CD4-positive, alpha-beta T cell treated with Interleukin-17A for 4 hours (primary cell): ENCODE measurements at places on chromosomes 13 and 19.

DNA sequence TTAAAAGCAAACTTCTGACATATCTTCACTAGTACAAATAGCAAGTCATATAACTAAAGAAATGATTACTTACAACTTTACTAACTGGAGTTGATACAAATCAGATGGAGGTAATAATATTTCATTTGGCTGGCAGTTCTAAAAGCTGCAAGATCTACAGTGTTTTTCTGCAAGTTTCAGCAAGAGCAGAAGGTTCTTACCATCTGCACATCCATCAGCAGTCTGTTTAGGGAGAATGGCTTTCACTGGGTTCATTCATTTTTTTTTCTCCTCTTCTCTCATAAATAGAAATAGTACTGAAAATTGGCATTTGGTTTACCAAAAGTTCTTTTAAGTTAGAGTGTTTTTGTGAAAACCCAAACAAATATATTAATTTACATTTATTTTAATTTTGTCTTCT, 3.1 kb upstream of the SHISA2 start:
- no peak for DNase-seq

GRCh38 chr13:82412749-82413148, 1469.5 kb downstream of the SLITRK1 start:
- DNase-seq: no peak

GRCh38 chr19:34274827-34275625, 20.7 kb downstream of the GARRE1 start:
- no peak for DNase-seq

DNA sequence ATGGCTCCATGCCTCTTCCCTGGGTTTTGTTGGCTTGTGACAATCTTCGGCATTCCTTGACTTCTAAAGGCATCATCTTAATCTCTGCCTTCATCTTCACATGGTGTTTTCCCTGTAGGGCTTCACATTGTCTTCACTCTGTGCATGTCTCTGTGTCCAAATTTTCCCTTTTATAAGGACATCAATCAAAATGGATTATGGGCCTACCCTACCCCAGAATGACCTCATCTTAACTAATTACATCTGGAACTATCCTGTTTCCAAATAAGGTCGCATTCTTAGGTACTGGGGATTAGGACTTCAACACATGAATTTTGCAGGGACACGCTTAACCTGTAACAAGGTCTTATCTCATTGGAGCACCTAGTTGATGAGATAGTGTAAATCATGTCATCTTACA, 290.3 kb upstream of the KLF12 start:
- DNase-seq: no peak

DNA sequence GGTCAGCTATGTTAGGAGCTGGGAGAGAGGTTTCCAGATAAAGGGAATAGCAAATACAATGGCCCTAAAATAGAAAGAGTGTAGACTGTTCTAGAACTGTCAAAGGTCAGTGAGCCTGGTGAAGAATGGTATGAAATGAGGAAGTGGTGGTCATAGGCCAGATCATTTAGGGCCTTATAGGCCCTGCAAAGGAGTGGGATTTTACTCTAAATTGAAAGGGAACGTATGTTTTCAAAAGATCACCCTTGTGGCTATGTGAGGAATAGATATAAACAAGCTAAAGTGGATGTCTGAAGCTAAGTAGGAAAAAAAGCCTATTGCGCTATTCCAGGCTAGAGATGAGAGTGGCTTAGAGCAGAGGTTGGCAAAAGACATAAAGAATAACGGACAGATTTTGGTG, 70.7 kb upstream of the TDRD3 start:
- DNase-seq: no peak

DNA sequence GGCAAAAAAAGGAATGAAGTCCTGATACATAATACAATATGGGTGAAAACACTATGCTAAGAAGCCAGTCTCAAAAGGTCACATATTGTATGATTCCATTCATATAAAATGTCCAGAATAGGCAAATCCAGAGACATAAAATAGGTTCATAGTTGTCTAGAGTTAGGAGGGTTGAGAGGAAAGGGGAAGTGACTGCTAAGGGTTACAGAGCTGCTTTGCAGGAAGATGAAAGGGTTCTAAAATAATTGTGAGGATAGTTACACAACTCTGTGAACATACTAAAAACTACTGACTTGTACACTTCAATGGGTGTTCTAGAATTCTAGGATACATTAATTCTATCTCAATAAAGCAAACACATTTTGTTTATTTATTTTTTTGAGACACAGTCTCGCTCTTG, 25.7 kb downstream of the CAB39L start:
- DNase-seq: no peak

DNA sequence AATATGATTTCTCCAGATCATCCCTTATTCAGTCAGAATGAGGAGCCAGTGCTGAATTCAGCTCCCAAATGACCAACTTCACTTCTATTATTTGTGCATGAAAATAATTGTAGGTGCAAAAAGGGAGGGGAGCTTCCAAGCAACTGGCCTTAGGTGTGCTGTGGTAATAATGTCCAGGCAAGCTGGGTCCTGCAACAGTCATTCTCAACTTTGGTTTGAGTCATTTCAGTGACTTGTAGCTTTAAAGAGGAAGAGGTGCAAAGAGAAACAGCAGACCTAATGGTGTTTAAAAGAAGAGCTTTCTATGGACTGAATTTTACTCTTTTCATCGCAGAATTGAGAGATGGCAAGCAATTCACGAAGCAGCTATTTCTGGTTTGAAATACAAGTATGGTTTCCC, 29.2 kb upstream of the FGF9 start:
- DNase-seq: no peak

DNA sequence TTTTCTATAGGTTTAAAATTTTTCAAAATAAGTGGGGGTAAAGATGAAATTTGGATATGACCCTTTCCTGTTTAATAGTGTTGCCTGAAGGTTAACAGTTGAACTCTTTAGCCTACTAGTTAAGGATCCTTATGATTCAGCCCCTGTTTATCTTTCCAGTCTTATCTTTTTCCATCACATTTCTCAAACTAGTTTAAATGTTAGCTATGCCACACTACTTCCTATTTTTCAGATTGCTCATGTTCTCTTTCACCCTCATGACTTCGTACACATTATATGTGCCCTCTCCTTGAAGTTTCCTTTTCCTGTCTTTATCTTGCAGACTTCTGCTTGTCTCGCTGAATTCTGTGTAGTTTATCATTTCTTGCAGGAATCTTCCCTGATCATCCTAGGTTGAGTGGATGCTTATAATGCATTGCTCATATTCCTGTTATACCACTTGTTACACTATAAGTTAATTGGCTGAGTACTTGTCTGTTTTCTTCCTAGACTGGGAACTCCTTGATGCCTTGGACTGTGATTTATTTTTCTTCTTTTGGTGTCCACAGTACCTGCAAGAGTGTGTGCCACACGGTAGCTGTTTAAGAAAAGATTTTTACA, 86.7 kb downstream of the FNDC3A start:
- no peak for DNase-seq

- DNase-seq: no peak
Observed at GRCh38 chr13:60501236-60501635, 104.2 kb downstream of the TDRD3 start.

- DNase-seq: no peak
Observed at GRCh38 chr13:100214886-100215285, 126.0 kb downstream of the PCCA start.

GRCh38 chr13:47241446-47241845, 344.6 kb upstream of the HTR2A start:
- no peak for DNase-seq

GRCh38 chr13:41006978-41007743, 12.0 kb downstream of the ELF1 start:
- no peak for DNase-seq

DNA sequence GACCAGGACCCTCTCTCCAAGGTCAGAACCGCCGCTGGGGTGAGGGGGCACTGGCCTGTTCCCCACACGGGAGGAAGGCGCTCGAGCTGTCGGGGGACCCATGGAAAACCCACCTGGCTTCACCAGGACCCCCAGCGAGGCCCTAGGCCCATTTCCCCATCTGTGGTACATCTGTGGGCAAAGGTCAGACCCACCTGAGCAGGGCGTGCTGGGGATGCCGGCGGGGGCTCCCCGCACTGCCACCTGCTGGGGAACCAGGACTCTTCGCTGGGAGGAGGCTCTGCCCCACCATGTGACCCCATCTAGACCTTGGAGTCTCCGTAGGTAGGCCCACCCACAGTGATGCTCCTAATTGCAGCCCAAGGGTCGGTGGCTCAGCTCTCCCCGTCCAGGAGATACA, 511 bp downstream of the WDR88 start:
- no peak for DNase-seq

DNA sequence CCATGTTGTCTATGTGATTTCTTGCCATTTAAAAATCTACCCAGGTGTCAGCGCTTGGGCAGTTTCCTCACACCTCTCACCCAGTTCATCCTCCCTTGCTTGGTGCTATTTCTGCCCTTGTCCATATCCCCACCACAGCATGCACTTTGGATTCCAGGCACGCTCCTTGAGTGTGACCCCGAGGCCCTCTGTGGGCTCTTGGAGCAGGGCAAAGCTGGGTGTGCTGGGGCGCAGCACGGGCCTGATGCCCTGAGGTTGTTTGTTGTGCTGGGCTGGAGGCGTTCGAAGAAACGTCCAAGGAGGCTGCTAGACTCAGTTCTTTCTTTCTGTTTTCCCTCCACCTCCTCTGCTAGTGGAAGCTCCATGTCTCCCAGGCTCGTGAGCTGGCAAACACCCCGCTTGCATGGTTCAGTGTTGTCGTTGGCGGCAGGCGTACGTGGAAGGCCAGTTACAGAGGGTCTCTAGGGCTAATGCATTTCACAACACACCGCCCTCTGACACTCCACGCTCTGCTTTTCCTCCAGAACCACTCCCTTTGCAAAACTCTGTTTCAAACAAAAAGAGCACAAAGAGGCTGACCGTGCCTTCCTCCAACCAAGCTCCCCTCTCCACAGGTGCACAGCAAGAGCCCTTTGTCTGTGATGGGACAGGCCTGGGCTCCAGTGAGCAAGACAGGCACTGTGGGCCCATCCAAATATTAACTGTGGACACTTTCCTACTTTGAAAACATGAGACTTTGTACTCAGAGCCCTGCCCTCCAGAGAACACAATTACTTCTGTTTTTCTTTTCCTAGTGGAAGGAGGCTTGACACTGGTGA, 117.7 kb upstream of the GJB6 start:
- DNase-seq: no peak

- DNase-seq: no peak
Observed at GRCh38 chr13:110259651-110260050, 47.3 kb downstream of the COL4A1 start.

DNA sequence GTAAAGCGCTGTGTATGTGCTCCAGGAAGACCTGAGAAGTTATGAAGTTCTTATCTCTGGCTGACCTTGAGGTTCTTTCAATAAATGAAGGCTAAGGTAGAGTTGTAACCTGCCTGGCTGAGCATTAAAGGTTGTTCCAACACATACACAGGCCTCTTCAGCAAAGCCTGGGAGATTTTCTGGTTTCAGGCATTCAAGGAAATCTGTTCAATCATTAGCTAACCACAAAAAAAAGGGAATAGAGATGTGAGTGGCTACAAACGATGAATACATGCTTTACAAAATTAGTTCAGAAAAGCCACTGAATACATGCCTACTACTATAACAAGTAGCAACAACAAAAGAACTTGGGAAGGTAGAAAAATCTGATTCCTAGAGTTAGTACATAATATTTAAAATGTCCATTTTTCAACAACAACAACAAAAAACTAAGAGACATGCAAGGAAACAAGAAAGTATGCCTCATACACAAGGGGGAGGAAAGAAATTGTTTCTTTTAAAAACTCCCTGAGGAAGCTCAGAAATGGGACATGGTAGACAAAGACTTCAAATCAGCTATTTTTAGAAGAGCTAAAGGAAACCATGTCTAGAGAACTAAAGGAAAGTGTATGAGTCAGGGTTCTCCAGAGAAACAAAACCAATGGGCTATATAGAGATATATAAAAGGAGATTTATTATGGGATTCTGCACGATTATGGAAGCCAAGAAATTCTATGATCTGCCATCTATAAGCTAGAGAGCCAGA, 191.5 kb upstream of the IPO5 start:
- DNase-seq: no peak
